ENCODE measurements at places on chromosomes 11 and 22.

DNA sequence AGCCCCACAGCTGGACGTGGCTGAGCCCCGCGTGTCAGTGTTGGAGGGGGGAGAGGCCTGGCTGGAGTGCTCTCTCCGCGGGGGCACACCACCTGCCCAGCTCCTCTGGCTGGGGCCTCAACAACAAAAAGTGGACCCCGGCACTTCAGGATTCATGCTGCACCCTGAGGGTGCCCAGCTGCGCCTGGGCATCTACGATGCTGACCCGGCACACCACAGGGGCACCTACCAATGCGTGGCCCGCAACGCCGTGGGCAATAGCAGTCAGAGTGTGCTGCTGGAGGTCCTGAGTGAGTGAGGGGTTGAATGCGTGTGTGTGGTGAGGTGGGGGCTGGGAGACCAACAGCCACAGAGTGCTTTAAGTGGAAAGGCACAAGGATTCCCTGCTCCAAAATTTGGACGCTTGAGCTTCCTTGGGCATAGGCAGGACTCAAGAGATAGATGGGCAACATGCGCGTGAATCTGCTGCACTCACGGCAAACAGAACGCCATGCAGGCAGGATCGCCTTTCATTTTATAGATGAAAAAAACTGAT is 7.6 kb downstream of the VSIG10L2 start:
- DNase-seq: no peak

DNA sequence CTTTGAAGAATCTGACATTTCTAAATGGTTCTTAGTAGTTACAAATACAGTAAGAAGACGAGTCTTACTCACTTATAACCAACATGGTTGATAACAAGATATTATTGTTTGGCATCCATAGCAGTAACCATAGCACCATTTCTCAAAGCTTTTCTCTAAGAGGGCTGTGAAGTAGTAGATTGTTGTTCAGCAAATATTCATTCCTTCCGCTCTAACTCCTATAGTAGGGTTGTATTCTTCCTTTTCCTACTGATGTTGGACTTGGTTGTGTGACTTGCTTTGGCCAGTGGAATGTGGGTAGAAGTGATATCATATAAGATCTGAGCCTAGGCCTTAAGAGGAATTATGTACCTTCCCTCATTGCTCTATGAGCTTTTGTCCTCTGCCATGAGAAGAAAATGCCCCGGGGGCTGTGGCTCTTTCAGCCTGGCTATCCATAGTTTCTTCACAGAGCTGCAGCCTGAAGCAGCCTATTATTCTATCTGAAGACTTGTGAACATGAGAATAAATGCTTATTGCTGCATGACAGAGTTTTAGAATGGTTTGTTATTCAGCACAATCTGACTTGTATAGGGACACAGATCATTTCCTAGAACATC is 28.9 kb upstream of the ZBED5 start:
- peak; percentile 17 for DNase-seq

- DNase-seq: no peak
Measured at GRCh38 chr11:14262271-14262846, 96.6 kb downstream of the RRAS2 start.

DNA sequence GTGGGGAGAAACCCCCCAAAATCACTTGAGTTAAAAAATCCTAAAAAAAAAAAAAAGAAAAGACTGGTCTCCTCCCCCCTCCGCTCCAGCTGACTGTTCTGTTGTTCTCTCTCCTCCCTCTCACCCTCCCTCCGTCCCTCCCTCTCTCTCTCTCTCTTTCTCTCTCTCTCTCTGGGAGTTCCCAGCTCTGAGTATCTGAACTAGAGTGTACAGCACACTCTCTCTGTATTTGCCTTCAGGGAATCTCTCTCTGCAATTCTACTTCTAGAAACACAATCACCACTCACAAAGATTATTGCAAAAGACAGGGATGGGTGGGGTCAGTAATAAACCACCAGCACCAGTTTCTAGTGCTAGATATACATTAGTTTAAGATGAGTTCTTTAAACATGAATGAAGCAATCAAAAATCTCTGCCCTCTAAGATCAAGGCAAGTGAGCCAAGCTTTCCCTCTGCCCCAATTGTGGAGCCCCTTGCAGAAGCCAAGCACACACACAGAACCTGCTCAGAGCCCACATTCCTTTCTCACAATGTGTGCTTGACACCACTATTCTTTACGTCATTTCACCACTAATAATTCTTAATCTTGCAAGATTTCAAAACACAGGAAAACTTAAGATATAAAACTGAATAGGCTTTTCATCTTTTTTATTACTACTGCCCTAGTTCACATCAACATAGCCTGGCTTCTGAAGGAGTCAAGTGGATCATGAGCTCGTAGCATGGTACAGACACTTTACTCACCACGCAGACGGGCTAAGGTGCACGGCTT is 133.5 kb downstream of the RBFOX2 start:
- no peak for DNase-seq

DNA sequence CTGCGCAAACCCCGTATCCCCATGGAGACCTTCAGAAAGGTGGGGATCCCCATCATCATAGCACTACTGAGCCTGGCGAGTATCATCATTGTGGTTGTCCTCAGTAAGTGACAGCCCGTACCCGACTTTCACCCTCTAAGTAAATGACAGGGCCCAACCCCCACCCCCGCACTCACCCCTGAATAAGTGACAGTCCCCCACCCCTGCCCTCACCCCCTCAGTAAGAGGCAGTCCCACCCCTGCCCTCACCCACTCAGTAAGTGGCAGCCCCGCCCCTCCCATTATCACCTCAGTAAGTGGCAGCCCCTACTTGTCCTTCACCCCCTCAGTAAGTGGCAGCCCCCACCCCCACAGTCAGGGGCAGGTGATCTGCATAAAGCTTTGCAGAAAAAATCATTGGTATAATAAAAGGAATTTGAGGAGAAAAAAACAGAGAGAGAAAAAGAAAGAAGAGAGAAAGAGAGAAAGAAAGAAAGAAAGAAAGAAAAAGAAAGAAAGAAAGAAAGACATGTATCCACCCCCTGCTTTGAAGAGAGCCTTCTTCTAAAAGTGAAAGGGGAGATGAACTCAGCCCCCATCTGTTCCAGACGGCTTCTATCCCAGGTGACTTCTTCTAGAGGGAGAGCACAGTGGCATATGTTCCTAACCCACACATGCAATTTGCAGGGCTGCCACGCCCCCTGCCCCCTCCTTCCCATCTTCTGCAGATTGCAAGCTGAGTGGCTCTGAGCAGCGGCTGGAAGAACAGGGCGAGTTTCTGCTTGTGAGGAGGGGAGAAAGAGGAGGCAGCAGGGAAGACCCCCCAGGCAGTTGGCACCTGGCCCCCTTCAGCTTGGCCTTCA is 12.5 kb upstream of the SMIM35 start:
- DNase-seq: no peak
